ENCODE measurements at places on chromosomes 6 and 20. TPM values are rescaled to one million over a fixed set of nuclear protein-coding genes. Genes with fewer than 3 reads are reported as not detected.

- no peak for DNase-seq
Observed at GRCh38 chr20:41173791-41174341, 36.5 kb downstream of the PLCG1 start.

DNA sequence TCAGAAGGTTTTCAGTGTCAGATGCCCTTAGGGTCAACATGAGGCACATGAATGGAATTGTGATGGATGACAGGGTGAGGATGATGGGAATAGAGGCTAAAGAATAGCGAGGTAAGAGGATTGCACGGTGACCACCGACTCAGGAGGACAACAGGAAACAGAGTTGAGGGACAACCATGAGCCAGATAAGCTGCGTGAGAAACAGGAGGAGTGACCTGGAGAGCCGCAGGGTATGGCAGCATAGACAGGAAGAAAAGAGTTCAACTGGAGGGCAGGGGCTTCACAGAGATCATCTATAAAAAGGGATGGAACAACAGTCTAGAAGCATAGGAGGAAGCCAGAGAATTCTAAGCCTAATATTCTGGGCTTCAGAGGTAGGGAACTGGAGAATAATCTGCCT is 84.7 kb upstream of the ENPP5 start:
- DNase-seq, result no peak

DNA sequence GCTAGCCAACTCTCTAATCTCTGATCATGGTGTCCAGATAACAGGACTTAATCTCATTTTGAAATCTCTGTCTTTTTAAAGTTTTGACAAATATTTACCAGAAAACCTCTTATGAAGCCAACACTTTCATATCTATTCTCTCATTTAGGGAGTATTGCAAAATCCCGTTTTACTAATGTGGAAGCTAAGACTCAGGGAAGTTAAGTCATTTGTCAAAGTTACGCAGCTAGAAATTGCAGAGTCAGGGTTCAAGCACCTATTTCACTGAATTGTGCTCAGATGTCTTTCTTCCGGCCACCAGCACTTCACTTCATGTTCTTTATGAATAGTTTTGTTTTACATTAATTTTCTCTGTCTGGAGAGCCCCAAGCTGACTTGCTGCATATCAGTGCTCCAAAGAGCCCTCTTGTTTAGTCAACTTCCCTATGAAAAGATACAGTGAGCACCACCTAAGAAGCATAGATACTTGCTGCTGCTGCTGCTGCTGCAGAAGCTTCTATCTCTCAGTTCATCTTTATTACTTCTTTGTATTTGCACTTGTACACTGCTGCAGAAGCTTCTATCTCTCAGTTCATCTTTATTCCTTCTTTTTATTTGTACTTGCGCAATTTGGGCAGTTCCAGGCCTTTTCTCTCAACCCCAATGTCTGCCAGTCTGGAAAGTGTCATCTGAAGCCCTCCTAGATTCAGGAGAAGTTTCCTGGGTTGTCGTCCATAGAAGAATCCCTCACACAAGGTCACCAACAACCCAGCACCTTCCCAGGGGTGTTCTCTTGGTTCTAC is 329.7 kb downstream of the MAFB start:
- DNase-seq, result no peak

GRCh38 chr20:22159276-22159675 is 425.1 kb downstream of the FOXA2 start:
- no peak for DNase-seq

DNA sequence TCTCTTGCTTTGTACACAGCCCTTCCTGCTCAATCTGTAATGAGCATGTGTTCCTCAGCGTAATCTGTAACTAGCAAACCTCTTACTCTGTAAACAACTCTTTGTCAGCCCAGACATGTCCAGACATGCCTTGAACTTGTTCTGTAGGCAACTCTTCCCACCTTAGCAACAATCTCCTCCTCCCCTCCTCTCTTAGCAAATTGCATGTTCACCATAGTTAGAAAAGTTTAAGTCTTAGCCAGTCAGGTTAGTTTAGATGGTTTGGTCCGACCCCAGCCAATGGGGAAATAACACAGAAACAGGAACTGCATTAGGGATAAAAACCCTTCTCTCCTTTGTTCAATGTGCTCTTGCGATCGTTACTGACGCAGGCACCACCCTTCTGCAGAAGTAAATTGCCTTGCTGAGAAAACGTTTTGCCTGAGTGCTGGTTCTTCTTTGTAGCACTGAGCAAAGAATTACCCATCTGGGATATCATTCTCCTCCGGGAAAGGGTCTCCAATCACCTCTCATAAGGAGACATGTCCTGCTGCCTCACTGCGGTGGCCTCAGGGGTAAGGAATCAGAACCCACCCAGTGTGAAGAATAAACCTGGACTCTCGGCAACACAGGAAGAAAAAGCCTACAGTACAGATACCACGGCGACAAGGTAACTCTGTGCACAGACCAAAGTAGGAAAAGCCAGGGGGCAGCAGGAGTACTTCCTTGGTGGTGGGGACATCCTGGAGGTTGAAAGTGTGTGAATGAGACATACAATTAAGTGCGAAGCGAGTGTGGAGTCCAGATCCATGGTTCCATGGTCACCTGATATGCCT is 26.2 kb downstream of the PLN start:
- DNase-seq, result no peak

DNA sequence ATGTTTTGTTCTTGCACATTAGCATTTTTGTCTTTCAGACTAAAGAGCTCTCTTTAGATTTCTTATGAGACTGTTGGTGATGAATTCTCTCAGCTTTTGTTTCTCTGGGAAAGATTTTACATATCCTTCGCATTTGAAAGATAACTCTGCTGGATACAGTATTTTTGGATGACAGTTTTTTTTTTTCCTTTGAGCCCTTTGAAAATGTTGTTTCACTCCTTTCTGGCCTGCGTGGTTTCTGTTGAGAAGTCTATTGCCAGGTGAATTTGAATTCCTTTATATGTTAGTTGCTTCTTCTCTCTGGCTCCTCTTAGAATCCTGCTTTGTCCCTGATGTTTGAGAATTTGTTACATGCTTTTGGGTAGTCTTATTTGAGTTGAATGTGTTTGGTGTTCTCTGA is 22.2 kb upstream of the KIAA1586 start:
- no peak for DNase-seq

GRCh38 chr6:57198926-57199636 is 23.0 kb downstream of the RAB23 start:
- no peak for DNase-seq

DNA sequence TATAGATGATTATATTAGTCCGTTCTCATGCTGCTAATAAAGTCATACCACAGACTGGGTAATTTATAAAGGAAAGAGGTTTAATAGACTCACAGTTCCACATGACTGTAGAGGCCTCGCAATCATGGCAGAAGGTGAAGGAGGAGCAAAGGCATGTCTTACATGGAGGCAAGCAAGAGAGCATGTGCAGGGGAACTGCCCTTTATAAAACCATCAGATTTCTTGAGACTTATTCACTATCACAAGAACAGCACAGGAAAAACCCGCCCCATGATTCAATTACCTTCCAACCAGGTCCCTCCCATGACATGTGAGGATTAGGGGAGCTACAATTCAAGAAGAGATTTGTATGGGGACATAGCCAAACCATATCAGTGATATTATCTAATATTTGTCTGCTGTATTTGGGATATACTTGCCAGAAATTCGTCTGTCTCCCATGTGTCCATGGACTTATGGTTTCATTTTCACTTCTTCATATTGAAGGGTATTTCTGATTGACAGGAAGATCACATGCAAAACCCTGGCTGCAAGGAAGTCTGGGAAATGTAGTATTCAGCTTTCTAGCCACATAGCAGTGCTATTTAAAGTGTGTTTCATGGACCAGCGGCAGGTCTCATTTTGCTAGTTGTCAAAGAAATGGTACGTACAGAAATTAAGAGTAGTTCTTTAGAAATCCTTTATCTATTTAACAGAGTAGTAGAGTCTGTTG is 50.5 kb upstream of the PAK5 start:
- no peak for DNase-seq

GRCh38 chr6:157651731-157652490 is 171.1 kb upstream of the SNX9 start:
- no peak for DNase-seq

Gene HLA-DOB
- total RNA-seq, result not detected

Gene C6orf47
- total RNA-seq, result 22.0 TPM

Gene ENPP5
- total RNA-seq, result not detected

Gene EDN1
- 24.0 TPM for total RNA-seq

Measured in A172 (cell line).